Effector CD4-positive, alpha-beta T cell (primary cell): ENCODE measurements at places on chromosomes 4 and X.

GRCh38 chrX:101450961-101451360, 34.3 kb upstream of the ARMCX4 start:
- DNase-seq: no peak

DNA sequence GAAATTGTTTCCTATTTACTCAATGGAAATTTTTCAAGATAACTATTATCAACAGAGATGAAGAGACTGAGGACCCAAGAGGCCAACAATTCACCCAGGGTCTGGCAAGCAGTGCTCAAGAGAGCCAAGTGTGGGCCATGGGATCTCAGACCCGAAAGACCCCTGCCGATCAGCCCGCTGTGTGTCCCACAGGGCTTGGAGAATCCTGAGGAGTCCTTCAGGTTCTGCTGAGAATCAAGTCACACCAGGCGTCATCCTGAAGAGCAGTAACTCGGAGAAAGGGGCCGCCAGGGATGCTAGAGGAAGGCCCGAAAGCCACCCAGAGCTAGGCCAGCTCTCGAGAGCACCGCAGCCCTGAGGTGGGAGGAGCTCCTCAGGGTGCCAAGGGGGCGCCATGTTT, 48.7 kb downstream of the FGFRL1 start:
- no peak for DNase-seq

DNA sequence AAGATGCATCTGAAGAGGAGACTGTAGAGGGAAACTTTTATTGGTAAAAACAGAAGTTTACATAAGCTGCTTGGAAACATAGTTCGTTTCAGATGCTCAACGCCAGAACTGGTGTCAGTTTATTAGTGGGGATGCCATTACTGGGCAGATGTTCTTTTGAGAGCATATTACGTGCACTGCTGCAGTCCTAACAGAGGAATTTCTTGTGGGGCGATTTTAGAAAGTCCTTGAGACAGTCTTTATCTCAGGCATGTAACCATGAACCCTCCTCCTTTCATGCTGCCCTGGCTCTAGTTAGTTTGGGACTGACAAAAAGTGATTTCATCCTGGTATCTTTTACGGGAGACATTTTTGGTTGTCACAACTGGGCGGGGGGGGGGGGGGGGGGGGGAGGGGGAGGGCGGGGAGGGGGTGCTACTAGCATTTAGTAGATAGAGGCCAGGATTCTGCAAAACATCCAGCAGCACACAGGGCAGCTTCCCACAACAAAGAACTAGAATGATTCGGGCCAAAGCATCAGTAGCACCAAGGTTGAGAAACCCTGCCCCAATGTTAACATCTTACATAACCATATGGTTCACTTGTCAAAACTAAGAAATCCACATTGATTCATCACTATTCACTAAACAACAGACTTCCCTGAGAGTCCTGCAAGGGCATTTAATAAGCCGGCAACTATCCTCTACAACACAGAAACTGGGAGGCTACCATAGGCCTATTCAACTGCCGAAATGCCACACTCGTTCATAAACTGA, 118.6 kb upstream of the FTHL17 start:
- no peak for DNase-seq

- DNase-seq: no peak
Observed at GRCh38 chr4:104795264-104795939, 300.7 kb upstream of the CXXC4 start.

GRCh38 chrX:19283597-19284339, 60.0 kb upstream of the PDHA1 start:
- DNase-seq: no peak

DNA sequence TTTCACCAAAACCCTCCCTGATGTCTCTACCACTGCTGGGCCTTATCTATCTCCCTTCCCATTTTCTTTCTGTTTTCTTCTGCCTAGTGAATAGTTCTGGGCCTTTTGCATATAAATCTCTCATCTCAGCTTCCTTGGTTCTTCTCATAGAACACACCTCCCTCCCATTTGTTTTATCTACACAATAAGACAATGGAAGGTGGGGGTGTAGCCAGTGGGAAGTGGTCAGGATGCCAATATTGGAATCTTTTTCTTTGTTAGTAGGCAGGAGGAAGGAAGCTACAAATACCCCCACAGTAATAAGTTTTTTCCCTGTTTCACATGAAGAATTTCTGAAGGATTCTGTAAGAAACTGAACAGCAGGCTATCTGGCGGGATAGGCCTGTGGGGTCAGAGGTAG, 30.9 kb upstream of the RHOH start:
- DNase-seq: no peak

GRCh38 chr4:164212714-164213113, 541.2 kb upstream of the SMIM31 start:
- no peak for DNase-seq

GRCh38 chr4:98939892-98940298, 11.0 kb upstream of the EIF4E start:
- DNase-seq: no peak

DNA sequence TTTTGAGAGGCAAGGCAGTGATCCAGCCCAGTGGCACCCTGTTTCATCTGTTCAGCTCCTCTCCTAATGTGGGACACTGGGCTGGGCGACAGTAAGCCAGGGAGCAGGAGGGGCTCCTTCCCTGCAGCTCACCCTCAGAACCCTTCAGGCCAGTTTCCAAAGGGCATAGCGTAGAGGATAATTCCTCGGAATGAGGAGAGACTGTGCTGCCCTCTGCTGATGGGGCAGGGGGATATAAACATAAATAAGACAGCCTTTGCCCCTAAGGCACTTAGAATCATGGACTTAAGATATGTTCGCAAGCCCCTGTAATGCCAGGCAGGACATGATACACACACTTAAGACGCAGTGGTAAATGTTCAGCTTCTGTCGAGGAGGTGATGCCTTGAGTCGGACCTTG, 27.9 kb upstream of the ZNF185 start:
- DNase-seq: no peak

DNA sequence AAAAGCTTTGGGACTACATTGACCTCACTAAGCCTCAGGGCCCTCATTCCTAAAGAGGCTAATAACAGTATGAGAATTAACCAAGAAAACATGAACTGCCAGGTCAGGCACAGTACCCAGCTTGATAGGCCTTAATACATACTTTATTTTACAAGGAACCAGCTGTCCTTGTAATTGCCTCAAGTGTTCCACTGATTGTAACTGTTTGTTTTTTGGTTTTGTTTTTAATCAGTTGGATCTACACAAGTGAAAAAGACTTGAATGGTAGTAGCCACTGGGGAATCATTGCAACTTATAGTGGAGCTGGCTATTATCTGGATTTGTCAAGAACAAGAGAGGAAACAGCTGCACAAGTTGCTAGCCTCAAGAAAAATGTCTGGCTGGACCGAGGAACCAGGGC, 35.6 kb downstream of the PKD2 start:
- DNase-seq: no peak

DNA sequence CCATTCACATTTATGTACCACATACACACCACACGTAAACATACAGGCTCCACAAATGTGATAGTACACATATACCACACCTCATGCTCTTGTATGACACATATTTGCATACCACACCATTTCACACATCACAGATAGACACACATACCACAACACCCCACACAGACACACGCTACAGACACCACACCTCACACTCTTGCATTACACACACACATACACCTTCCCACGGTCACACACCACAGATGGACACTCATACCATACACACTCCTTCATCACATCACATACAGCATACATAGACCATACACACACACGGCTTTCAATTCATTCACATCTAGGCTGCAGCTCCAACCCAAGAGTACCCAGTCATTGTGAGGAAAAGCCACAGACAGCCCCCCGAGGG, 222.5 kb upstream of the RPL34 start:
- no peak for DNase-seq

GRCh38 chrX:53768451-53768850, 81.9 kb upstream of the HUWE1 start:
- DNase-seq: no peak

DNA sequence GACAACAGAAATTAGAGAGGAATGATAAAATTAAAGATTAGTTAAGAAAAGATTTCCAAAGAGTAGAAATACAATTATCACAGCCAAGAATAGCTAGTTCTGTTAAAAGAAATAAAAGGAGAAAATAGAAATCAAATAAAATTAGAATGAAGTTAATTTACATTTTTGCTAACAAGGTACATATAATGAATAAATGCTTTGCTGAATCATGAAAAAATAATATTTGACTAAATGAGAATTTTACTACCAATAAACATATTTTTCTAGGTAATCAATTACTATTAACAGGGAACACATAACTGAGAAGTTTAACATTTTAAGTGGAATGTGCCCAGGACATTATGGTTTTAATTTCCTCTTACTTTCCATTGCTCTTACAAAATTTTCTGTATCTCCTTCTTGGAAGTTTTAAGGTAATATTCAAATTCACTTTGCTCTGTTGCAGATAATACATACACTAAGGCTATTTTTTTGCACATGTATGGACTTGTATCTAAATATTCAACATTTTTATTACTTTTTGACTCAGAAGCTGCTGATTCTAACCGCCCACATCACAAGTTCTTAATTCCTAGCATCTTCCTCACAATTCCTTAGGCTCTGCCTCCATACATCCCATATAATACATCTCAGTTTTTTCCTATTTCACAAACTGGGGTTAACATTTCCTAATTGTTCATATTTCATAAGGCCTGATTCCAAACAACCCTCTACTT, 870.7 kb upstream of the INTU start:
- DNase-seq: no peak

- DNase-seq: no peak
Observed at GRCh38 chrX:10656214-10656613, 35.8 kb upstream of the MID1 start.

- no peak for DNase-seq
Observed at GRCh38 chr4:101987623-101988243, 197.2 kb downstream of the BANK1 start.

DNA sequence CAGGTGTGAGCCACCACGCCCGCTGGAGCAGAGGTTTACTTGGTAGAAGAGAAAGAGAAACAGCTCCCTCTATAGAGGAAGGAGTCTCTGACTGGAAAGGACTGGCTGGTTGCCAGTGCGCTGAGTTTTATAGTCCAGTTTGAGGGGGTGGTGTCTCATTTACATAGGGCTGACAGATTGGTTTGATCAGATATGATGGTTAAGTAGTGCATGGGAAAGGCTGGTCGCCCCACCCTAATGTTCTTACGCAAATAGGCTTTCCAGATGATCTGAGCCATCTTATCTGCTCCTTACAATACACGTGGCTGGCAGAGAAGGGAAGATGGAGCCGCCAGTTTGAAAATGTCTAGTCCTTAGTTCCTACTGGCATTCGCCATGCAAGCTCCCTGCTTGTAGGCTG, 439.5 kb downstream of the NAF1 start:
- no peak for DNase-seq

GRCh38 chr4:146267826-146268225, 53.5 kb downstream of the REELD1 start:
- no peak for DNase-seq

- DNase-seq: no peak
Observed at GRCh38 chrX:23786268-23786815, 3.4 kb downstream of the SAT1 start.

GRCh38 chr4:51851090-51851936, 8.4 kb downstream of the DCUN1D4 start:
- DNase-seq: no peak

- no peak for DNase-seq
Observed at GRCh38 chr4:932713-933070, 432 bp downstream of the TMEM175 start.

GRCh38 chr4:6180841-6181631, 19.3 kb downstream of the JAKMIP1 start:
- peak; percentile 17 for DNase-seq

- no peak for DNase-seq
Observed at GRCh38 chr4:113524096-113524495, 237.4 kb downstream of the CAMK2D start.

DNA sequence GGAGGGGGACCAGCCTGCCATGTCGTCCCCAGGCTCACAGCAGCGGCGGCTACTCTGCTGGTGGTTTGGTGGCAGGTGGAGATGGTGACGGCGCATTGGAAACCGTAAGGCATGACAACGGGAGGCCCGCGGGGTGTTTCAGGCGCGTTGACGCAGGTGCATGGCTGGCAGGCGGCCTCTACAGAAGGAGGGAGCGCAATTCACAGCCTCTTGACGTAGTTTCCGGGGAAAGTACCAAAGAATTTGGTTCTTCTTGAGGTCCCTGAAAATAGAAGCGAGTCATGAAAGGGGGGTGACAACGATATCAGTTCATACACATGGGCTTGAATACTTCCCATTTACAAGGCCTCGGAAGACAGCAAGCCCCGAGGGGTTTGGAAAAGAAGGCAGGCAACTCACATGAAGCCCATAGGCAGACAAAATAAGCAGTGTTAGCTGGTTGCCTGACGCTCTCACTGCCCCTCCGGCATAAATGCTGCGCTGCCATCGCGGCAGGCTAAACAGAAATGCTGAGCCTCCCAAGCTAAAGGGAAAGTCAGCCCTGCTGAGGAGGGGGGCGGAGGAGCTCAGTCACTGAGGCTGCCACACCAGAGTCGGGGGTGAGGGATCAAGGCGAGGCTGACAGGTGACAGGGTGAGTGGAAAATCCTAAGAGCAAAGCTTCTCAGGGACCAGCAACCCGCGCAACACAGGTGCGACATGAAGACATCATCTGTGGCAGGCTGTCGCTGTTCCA, 52.3 kb upstream of the PDLIM3 start:
- DNase-seq: peak; percentile 48

- DNase-seq: no peak
Observed at GRCh38 chrX:123350226-123350625, 166.1 kb downstream of the GRIA3 start.

DNA sequence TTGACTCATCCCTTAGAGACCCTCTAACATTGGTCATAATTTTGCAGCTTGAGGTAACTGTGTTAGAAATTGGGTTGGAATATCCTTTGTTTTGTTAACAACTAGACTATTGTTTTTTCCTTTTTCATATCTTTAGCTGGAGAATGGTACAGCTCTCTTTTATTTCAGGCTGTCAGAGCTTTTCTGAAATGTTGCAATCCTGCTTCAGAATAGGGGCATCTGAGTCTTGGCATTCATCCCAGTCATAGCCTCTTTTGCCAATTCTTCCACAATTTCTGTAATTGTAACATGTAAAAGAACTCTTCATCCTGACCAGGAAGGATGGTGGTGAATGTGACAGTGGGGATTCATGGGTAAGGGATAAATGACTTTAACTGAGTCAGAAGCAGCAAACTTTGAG, 128.7 kb downstream of the FHIP1A start:
- DNase-seq: no peak

DNA sequence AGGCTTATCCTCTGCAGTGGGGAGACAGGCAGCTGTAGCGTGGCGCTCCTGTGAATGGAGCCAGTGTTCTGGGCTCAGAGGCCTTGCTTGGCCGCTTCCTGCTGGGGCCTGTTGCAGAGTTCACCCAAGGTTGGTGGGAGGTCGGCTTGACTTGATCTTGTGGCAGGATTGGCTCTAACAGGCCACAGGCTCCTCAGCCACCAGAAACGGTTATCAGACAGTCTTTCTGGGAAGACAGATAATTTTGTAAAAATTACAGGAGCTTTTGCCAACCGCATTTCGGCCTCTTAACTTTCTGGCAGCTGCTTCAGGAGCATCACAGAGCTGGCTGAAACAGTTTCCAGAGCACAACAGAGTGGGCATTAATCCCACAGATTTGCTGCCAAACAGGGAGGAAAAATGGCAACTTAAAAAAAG, 66.4 kb downstream of the DIPK2B start:
- no peak for DNase-seq
